ENCODE measurements at places on chromosomes 3 and 15.
A peak's percentile ranks its signal among the peaks of the same experiment; 100 is the strongest.

GRCh38 chr15:91632981-91633380 is 220.5 kb upstream of the SLCO3A1 start:
- no peak for DNase-seq

DNA sequence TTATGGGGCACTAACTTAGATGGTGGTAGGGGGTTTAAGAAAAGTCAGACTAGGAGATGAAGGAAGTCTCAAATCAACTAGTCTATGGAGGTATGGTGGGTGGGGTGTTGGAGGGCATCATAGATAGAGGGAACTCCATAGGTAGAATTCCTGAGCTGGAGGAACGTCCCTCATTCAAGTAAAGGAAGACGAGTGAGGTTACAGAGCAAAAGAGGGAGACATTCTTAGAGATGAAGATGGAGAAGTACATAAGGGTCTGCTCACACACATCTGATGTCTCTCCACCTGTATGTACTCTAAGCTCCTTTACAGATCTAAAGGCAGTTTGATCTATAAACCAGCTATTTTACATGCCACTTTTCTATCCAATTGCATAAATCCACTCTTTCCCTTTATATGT is 1.4 kb downstream of the PLSCR1 start:
- no peak for DNase-seq

- peak; percentile 75 for DNase-seq
Measured at GRCh38 chr3:48662753-48663488, at the start of gene CELSR3. Gene CELSR3 (minus strand): TSS chr3:48662886. CDS start chr3:48662634, 252 bp downstream.

DNA sequence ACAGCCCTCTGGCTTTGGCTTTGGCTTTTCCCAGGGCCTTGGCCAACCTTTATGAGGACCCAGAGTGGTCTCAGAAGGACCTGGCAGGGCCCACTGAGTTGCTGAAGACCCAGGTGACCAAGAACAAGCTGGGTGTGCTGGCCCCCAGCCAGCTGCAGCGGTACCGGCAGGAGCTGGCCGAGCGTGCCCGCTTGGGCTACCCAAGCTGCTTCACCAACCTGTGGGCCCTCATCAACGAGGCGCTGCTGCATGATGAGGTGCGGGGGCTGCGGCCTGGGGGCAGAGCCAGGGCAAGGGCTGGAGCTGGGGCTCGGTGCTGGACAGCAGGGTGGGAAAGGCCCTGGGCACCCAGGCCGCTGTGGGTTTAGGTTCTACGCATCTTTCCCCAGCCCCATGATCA is 6.2 kb downstream of the PLA2G4B start:
- no peak for DNase-seq

DNA sequence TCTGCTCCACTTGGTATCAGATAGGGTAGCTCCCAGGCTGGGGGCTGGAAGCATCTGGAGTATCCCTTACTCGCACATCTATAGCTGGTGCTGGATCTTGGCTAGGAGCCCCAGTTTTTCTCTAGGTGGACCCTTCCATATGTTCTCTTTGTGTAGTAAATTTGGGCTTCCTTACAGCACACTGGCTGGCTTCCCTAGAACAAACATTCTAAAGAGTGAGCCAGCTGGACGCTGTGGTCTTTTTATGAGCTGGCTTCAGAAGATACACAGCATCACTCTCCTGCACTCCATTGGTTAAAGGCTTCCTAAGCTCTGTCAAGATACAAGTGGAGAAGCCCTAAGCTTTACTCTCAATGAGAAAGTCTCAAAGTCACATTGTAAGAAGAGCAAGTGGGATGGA is 322.1 kb downstream of the WDR72 start:
- no peak for DNase-seq

GRCh38 chr15:43871835-43872234 is 45.0 kb downstream of the WDR76 start:
- no peak for DNase-seq

DNA sequence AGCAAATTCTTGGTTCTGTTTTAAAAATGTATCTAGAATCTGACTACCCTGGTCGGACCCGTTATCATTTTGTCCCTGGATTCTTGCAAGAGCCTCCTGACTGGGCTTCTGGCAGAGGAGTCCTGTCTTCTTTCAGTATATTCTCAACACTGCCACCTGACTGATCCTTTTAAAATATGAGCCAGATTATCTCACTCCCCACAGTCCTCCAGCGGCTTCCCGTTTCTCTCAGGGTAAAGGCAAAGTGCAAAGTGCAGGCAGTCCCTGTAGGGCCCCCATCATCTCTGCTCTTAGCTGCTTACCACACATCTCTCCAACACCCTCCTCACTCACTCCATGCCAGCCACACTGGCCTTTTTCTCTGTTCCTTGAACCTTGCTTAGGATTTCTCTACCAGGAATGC is 28.4 kb downstream of the CRTC3 start:
- DNase-seq, result no peak

DNA sequence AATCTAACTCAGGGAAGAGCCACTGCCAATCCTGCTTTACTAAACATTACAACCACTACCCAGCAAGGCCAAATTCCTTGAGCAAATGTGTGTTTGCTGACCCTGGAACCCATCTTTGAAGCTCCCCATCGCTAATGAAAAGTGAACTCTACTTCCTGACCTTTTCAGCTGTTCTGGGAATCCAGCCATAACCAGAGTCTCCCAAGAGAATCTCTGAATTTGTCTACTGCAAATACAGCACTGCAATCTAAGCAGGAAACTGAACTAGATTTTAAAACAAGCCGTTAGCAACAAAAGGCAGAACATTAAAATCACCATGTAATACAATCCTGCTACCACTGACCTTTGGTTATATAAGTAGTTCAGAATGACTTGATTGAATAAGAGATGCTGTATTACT is 309.2 kb downstream of the MAGI1 start:
- DNase-seq, result no peak

GRCh38 chr3:99958222-99958912 is 140.7 kb downstream of the CMSS1 start:
- DNase-seq, result no peak

DNA sequence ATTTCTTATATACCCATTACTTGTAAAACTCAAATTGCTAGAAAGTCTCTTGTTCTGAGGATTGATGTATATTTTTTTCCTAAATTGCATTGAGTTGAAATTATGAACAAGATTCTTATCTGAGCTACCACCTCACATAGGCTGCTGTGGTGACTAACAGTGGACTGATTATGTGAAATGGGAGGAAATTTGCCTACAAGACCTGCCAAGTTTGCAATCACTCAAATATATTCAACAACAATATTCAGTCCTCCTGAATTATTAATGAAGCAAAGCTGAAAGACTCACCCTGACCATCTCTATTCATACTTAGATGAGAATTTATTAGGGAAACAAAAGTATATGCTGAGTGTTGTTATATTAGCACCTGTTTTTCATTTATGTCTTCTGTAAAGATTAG is 412.6 kb upstream of the SEMA6D start:
- no peak for DNase-seq

- DNase-seq, result no peak
Measured at GRCh38 chr3:170007031-170007663, 30.6 kb upstream of the GPR160 start.

DNA sequence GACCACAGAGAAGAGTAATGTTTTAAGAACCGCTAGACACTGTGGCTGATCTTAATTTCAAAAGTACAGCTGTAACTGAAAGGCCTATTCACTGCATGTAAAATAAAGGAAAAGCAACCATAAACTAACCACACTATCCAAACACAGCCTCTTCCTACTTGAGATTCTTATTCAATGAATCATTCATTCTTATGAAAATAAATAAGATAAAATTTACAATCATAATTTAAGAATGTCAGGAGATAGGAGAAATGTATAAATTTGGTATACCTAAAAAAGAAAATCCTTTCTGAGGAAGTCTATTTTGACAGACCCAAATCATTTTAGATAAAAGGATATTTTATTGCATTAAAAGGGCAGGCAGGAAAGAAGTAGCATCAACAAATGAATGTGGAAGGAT is 533.5 kb upstream of the ZNF385D start:
- no peak for DNase-seq

GRCh38 chr15:91461377-91461776 is 361.3 kb downstream of the SV2B start:
- DNase-seq, result no peak

- DNase-seq, result no peak
Measured at GRCh38 chr15:76865548-76865991, 39.6 kb downstream of the SCAPER start.

- DNase-seq, result no peak
Measured at GRCh38 chr3:58965865-58966264, 84.0 kb downstream of the CFAP20DC start.

GRCh38 chr3:7484636-7485035 is 623.7 kb downstream of the GRM7 start:
- no peak for DNase-seq

DNA sequence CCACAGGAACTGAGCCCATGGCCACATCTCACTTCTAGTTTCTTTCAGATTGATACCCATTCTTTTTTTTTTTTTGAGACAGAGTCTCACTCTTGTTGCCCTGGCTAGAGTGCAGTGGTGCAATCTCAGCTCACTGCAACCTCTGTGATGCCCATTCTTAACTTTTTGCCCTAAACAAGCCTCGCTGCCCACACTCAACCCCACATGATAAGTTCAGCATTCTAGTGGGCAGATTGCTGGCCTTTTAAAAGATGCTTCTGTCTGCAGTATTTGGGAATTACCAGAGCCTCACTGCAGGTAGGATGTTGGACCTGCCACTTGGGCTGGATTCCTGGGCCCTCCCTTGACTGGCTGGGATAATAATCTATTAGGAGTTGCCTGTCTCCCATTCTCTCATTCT is 51.0 kb downstream of the TRANK1 start:
- no peak for DNase-seq

DNA sequence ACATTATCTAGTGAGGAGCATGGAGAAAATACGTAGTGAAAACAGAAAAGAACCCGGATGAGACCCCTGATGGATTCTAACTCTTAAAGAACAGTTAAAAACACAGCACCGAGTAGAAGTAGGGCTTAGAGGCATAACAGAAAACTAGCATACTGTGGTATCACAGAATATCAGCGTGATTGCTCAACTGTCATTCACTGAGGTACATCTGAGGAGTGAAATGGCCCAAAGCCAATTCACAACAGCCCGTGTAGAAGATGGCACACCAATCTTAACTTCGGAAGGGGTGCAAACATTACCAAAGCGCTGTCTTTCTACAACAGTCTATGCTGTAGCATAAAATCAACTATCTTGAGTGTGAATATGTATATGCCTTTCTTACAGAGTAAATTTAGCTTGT is 1.8 kb downstream of the CLASP2 start:
- no peak for DNase-seq

- no peak for DNase-seq
Measured at GRCh38 chr15:29670998-29671981, 151.0 kb downstream of the TJP1 start.

- no peak for DNase-seq
Measured at GRCh38 chr15:29156521-29156920, 113.1 kb downstream of the NSMCE3 start.

GRCh38 chr15:43899928-43900327 is 73.1 kb downstream of the WDR76 start:
- DNase-seq, result no peak

- no peak for DNase-seq
Measured at GRCh38 chr3:34363881-34364280, 565.5 kb downstream of the PDCD6IP start.

- DNase-seq, result no peak
Measured at GRCh38 chr3:123340336-123340735, 108.6 kb downstream of the ADCY5 start.

GRCh38 chr15:71812966-71813722 is 2.8 kb downstream of the NR2E3 start:
- no peak for DNase-seq

- no peak for DNase-seq
Measured at GRCh38 chr3:174540116-174540908, 318.8 kb upstream of the NAALADL2 start.

DNA sequence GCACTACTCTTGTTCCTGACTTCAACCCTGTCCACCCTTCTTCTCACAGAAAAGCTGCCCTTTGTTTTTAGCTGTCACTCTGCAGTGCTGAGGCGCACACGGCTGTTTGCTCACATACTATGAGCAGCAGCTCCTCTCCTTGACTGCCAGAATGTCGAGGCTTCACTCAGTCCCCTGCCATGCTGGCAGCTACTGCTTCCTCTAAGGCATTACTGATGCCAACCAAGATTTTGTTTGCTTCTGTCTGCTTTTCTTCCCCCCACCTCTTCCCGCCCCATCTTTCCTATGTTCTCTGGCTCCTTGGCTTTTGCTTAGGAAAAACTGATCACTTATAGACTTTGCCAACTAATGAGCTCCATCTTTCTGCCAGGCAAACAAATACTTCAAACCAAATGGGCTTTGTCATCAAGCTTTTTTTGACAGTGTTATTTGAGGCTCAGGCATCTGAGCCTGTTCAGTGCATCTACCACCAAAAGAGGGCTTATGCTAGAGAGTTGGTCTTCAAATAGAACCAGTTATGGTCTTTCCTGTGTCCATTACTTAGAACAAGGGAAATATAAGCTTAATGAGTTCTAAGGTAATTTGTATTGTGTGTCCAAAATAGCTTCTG is 81.0 kb downstream of the FBXL2 start:
- DNase-seq, result no peak

DNA sequence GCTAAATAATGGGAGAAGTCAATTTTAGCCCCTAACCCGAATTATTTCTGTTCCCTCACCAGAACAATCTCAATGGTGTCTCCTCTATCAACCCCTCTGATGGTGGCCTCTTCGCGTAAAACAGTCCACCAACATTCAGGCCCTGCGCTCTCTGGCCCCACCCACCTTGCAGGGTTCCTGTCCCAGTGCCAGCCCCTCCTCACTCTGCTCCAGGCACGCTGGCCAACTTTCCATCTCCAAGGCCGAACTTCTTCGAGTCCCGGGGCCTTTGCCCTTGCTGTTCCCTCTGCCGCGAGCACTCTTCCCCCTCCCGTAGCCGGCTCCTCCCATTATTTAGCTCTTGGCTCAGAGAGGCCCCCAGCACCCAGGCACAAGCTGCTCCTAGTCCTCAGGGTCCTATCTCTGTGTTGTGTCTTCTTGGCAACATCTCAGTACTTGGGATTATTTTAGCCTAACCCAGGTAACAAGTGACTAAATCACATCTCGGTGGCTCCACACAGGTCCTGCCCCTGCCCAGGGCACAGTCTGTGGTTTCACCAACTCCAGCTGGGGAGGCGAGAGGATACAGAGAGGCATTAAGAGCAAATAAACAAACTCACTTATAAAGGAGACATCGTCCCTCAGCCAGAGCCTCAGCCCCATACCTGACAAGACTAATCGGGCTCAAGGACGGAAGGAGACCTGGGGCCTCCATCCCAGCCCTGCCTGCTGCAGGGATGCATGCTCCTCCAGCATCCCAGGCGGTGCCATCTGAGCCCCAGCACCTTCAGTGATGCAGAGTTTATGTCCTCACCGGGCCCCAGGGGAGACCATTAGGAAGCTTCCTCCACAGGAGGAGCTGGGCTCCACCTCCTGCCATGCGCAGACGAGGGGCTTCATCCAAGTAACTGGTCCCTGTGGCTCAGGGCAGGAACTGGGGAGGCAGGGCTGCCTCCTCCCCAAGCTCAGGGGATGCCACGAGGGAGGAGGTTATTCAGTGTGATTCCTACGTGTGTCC is 19.7 kb upstream of the IQSEC1 start:
- DNase-seq, result no peak

- DNase-seq, result no peak
Measured at GRCh38 chr15:101050623-101051290, 131.6 kb downstream of the LRRK1 start.

GRCh38 chr3:123590685-123591450 is 6.0 kb upstream of the HACD2 start:
- no peak for DNase-seq

- DNase-seq, result no peak
Measured at GRCh38 chr3:57179580-57180410, 14.6 kb upstream of the IL17RD start.
